Activated T-cell treated with anti-CD3 and anti-CD28 coated beads, Interleukin-2, amount 50 U/mL, for 48 hours (primary cell): ENCODE measurements at places on chromosomes 5 and 9.

DNA sequence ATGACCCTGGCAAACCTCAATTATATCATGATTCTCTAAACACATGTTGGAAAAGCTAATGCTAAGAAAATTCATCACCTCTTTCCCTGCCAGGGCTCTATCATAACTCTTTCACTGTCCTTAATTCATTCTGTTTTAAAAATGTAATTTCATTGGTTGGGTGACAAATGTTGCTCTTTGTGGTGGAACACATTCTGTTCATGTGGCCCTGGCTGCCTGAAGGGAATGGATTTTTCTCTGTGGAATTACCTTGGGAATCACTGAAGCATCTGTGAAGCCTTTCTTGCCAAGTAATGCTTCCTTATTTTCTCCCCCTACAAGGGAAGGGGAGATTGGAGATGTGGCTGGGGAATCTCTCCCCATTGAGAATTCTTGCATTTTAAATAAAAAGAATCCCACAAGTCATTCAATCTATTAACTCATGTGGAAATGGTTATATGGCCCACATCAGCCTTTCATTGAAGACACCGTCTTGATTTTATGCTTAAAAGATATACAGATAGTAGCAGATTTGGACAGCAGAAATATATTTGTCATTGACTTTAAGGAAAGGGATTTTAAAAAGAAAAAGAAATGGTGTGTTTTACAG is 201.8 kb upstream of the NMUR2 start:
- no peak for DNase-seq

GRCh38 chr5:170154744-170155143 is 49.0 kb downstream of the FOXI1 start:
- DNase-seq, result no peak

- no peak for DNase-seq
These were observed 39.2 kb downstream of the NEK6 start for GRCh38 chr9:124296796-124297550.

- no peak for DNase-seq
These were observed 19.6 kb upstream of the ZNF462 start for GRCh38 chr9:106843371-106843770.

DNA sequence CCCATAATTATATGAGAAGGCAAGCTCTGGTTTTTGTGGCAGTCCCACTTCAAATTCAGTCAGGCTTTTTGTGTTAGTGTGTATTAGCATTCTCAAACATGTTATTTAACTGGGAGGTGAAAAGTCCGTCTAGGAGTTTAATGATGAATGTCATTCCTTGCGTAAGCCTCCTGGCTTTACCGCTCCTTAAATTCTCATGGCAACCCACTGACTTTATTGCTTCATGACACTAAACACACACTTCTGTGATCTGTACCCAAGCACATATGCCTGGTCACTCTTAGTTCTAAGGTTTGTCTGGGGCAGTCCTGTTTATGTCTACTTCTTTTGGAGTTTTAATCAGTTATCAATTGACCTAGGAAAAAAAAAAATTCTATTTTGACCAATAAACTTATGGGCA is 677.9 kb upstream of the DMAC1 start:
- no peak for DNase-seq

- no peak for DNase-seq
These were observed 2.3 kb downstream of the HAPLN1 start for GRCh38 chr5:83718195-83718825.

- no peak for DNase-seq
These were observed 121.4 kb downstream of the GNAQ start for GRCh38 chr9:77910194-77910621.

- DNase-seq, result peak; percentile 19
These were observed 272.2 kb downstream of the AUH start for GRCh38 chr9:91089405-91090129.

- no peak for DNase-seq
These were observed 603.5 kb downstream of the KCTD16 start for GRCh38 chr5:144774197-144774596.

- DNase-seq, result peak; percentile 70
These were observed at the start of gene TMOD1 for GRCh38 chr9:97501177-97501971. TSS of gene TMOD1 (plus strand) at chr9:97501666. CDS start at chr9:97524189, 22,523 bp downstream.

DNA sequence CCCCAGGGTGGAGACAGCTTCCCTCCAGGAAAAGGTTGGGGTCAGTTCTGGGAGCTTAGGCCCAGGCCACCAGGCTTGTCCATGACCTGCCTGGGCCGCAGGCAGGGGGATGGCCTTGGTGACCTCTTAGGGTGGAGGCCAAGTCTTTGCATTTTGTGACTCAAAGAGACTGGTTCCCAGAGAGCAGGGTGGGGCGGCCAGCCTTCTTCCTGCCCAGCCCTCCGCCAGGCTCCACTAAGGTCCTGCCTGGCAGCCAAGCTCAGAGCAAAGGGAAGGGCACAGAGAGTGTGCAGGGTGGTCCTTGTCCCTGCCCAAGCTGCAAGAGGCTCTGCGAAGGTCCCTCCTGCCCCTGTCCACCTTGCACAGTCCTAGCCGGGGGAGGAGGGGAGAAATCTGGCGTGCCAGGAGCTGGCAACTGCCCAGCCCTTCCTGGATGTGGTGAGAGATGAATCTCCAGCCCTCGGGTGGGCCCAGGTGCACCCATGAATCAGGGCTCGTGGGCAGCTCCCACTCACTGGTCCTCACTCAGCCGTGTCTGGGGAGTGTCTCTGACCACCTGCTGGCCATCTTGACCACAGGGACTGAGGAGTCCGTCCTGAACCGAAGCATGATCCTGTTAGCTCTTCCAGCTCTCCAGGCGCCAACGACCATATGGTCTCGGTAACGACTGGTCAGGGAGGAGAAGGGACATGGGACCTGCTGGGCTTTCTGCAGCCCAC is 2.3 kb upstream of the PTGDS start:
- DNase-seq, result no peak

DNA sequence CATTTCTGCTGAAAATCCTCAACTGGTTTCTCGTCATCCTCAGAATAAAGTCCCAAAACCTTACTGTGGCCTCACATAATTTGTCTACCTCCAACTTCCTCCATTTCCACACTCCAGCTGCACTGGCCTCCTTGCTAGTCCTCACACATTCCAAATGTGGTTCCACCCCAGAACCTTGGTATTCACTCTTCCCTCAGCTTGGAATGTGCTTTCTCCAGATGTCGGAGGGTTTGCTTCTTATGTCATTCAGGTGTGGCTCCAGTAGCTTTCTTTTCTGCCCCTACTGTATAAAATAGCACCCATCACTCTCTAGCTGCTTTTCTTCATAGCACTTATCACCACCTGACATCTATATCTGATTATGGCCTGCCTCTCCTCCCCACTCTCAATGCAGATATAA is 102.5 kb upstream of the IFNK start:
- no peak for DNase-seq

DNA sequence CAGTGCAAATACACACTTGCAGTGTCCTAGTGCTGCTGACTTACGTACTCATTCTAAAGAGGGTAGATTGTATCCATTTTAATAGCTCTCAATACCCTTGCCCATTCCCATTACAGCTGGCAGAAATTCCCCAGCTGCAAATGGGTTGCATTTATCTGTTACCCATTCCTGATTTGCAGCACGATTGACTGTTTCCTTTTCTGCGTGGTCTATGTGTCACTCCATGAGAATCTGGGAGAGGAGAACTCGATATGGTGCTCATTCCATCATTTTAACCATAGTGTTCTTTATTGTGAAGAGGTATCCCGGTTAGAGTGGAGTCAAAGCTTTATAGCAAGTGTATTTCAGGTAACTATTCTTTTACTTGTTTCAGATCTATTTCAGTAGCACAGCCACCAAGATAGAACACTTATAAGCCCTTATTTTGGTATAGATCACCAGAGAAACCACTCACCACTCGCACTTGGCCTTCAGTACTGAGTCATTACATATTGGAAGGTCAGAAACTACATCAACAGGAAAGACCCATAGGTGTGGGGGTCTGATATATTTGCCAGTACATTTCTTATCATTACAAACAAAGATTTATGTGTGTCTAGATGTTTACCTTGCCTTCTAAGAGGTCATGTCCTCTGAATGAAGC is 139.5 kb downstream of the MUSK start:
- no peak for DNase-seq

GRCh38 chr5:76695346-76695745 is 20.6 kb upstream of the F2R start:
- no peak for DNase-seq

GRCh38 chr9:97808415-97808814 is 44.6 kb upstream of the FOXE1 start:
- DNase-seq, result no peak
